ENCODE measurements at places on chromosomes 7 and 10.

GRCh38 chr10:94104316-94105000, 110.7 kb downstream of the PLCE1 start:
- no peak for DNase-seq

DNA sequence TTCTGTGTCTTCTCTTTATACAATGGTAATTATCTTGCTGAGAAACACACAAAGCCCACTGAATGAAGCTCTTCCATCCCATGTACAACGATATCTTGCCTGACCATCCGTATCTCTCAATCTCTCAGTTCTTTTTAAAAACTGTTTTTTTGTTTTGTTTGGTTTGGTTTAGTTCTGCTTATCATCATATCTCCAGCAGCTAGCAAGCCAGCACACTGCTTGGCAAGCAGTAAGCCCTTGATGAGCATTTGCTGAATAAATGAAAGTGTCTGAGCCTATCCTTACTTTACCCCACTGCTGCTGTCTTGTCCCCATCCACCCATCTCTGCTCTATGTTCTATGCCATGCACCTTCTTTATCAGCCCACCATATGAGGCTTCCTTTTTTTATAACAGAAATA, 34.2 kb downstream of the ITGB1 start:
- DNase-seq = no peak

GRCh38 chr7:17090751-17091150, 207.7 kb upstream of the AHR start:
- DNase-seq = no peak

DNA sequence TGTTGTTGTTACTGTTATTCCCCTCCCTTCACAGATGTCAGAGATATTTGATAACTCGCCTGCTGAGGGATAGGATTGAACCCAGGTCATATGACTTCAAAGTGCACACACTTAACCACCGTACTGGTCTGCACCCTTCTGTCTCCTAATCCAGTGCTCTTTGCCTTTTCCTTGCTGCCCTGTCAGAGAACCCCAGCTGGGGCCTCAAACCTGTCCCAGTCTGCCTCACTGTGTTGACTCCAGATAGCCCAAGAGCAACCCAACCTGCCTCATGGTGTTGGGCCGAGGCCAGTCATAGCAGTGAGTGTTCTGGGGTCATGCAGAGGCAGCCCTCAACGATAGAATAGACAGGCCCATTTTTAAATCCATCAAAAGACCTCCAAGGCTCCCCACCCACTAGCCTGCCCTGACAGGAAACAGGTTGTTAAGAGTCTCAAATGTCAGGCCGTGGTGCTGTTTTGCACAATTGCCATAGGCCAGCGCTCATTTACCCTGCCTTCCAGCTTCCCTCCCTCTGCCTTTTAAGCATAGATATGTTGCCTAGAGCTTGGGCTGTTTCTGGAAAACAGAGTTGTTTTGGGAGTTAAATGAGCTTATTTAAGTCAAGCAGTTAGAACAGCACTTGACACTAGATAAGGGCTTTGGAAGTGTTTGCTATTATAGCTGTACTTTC, 37.0 kb upstream of the PDCD4 start:
- peak; percentile 88 for DNase-seq

- no peak for DNase-seq
Observed at GRCh38 chr7:5452470-5452899, 28.9 kb upstream of the TNRC18 start.

GRCh38 chr10:28939281-28940157, 262.2 kb downstream of the BAMBI start:
- DNase-seq = peak; percentile 98

DNA sequence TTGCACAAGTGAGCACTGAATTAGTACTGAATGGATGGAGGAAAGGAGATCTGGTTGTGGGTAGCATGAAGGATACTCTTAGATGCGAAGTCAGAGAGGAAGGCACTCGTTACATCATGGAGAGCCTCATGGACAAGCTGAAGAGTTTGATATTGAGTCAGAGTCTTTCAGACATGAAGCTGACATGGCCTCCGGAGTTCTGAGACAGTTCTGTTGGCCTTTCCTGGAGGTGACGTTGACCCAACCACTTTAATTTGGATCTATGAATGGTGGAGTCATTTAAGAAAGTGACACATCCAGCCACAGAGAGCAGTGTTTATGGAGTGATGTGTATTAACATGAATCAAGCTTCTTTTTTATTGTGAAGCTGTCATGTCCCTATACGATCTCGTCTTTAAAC, 286.3 kb upstream of the CDC14C start:
- DNase-seq = no peak

GRCh38 chr10:51103554-51104217, 29.4 kb downstream of the PRKG1 start:
- no peak for DNase-seq

All from NCI-H69 (cell line).